ENCODE measurements at places on chromosomes 2 and 18. TPM values are rescaled to one million over a fixed set of nuclear protein-coding genes. Genes with fewer than 3 reads are reported as not detected.

Gene LRRTM1
- 21.2 TPM for polyA plus RNA-seq

Gene C2orf72
- 2.7 TPM for polyA plus RNA-seq

Gene AQP12A
- polyA plus RNA-seq, result 0.38 TPM

Gene PROKR1
- polyA plus RNA-seq, result 0.17 TPM

Gene PHOSPHO2
- 19.9 TPM for polyA plus RNA-seq

Gene CCDC68
- polyA plus RNA-seq, result 12.1 TPM

Gene ACMSD
- 42.5 TPM for polyA plus RNA-seq

Gene FSHR
- not detected for polyA plus RNA-seq

Gene SLC5A7
- polyA plus RNA-seq, result 0.54 TPM

Gene CROCC2
- 0.06 TPM for polyA plus RNA-seq

Gene GALR1
- polyA plus RNA-seq, result 0.09 TPM

Gene CCDC148
- 8.0 TPM for polyA plus RNA-seq

Gene FOXD4L1
- 0.39 TPM for polyA plus RNA-seq

Gene ECEL1
- polyA plus RNA-seq, result 27.8 TPM

All from renal cortex interstitium (tissue), 15 donors.